ENCODE measurements at places on chromosomes 2 and 18.

GRCh38 chr2:36513661-36514060, 84.3 kb downstream of the FEZ2 start:
- no peak for DNase-seq

DNA sequence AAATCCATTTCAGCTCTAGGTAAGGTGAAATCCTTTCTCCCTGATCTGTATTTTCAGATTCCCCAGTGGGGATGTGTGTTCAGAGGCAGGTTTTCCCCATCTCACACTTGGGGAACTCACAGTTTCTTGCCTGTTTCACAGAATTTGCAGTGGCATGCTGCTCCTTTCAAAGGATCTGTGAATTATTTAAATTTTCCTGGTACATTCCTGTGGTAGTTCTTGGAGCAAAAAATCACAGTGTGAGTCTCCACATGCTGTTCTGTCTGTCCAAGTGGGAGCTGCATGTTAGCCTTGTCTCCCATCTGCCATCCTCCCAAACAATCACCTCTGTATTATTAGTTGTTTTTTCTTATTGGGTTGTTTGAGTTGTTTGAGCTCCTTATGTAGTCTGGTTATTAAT, 372.9 kb downstream of the ARL6IP6 start:
- DNase-seq, result no peak

DNA sequence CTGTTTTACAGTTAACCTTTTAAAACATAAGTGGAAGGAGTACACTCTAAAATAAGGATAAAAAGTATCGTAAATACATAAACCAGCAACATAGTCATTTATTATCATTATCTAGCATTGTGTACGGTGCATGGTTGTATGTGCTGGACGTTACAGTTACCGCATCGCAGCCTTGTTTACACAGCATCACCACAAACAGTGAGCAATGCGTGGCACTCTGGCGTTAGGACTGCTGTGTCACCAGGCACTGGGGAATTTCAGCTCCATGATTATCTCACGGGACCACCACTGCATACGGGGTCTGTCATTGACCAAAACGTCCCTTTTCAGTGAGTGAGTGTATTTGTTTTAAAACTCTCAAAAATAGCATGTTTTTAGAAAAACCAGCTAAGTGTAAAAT, 103.0 kb upstream of the SNTG2 start:
- no peak for DNase-seq

- no peak for DNase-seq
Measured at GRCh38 chr18:77376043-77376732, 126.5 kb downstream of the GALR1 start.

GRCh38 chr18:54616220-54616848, 25.3 kb downstream of the DYNAP start:
- DNase-seq, result no peak

DNA sequence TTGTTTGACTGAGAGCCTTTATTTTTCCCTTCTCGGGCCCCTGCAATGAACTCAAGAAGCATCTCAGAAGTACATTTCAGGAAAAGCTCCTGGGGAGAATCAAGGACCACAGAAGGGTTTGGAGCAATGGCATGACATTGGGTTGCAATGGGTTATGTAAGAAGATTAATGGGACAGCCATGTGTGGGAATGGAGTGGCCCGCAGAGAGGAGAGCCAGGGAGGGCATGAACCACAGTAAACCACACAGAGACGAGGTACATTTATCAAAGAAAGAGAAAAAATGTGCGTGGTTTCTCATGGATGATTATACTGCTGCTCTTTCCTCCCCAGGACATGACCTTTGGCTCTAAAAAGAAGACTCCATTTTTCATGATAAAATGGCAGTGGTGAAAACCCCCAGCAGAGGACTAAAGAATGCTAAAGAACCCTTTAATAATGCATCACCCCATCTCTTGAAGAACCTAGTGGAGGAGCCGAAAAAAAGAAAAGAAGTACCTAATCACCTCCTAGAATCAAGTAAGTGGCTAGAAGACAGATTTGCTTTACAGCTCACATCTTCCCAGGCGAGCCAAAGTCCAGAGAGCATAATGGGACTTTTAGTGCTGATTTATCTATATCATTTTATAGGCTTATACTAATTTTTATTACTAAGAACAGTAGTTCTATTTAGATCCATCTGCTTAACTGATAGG, 1.7 kb downstream of the CFAP221 start:
- DNase-seq, result no peak

DNA sequence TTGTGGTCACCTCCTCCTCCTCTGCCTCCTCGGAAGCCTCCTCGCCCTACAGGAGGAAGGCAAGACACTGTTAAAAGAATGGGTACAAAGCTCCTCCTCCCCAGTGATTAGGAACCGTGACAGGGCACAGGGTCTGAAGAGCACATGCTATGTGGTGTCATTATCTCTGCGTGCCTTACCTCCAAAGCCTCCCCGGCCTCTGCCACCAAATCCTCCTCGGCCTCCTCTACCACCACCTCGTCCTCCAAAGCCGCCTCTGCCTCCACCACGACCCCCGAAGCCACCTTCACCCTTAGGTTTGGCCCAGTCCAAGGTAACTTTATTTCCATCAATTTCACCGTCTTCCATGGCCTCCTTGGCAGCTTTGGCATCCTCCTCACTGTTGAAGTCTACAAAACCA, 9.1 kb downstream of the NCL start:
- DNase-seq, result no peak

DNA sequence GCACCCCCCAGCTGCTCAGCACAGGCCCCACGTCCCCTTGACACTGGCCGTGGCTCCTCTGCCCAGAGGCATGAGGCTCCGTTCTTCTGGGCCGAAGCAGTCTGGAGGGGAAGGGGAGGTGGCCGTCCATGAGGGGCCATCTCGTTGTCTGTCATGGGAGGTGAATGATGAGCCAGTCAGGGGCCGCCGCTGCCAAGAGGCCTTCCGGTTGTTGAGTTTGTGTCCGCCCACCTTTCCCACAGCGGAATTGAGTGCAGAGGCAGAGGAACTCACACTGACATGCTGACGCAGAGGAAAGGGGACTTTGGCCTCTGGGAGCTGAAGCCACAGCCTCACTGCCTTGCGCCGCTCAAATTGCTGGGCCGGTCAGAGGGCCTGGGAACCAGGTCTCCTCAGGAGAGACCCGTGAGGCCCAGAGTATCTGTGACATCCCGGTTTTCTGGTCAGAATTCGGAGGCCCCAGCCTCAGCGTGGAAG, 268.4 kb downstream of the ATAD2B start:
- DNase-seq, result no peak

GRCh38 chr2:202771336-202771735, 100.2 kb downstream of the ICA1L start:
- DNase-seq, result no peak

DNA sequence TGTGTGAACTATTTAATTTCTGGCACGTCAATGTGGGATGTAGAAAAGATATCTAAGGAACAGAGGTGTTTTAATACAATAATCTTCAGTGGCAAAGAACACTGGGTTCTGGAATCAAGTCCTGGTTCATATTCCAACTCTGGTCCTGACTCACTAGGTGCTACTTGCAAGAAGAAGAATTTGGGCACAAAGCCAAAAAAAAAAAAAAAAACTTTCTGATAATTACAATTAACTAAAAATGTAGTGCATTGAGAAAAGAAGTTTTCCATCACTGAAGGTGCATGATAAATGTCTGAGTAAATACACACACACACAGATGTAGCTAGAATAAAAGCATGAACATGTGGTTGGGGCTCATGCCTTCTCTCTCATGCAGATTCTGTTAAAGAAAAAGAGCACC, 424.4 kb upstream of the REG3G start:
- DNase-seq, result no peak

- DNase-seq, result no peak
Measured at GRCh38 chr18:33745871-33746545, 168.0 kb downstream of the ASXL3 start.

Measured in stimulated activated CD4-positive, alpha-beta T cell treated with anti-CD3 and anti-CD28 coated beads, TNF-alpha, amount 100 ng/mL, for 1 hour (primary cell).